AG10803 (cell line): ENCODE measurements at places on chromosomes 1 and 21.

GRCh38 chr1:234989019-234989418 is 139.6 kb downstream of the TOMM20 start:
- DNase-seq: no peak

DNA sequence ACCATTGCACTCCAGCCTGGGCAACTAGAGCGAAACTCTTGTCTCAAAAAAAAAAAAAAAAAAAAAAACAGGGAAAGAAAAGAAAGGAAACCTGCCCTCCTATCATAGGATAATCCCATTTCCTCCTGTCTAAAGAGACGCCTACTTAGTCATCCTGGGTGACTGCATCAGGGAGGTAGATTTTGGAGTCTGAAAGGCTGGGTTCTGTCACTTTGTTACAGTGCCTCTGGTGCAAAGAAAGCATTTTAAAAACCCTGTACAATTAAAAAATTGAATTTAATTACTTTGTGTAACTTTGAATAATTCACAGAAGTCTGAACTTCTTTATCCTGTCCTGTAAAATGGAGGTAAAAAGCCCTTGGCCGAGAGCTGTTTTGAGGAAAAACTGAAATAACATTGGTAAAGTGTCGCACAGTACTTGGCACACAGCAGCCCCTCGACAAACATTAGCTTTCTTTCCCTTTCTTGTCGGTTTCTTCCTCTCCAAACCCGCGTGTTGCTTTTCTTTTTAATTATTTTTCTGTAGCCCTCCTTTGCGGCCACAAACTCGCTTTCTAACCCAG is 657 bp upstream of the HDAC1 start:
- peak; percentile 22 for DNase-seq

DNA sequence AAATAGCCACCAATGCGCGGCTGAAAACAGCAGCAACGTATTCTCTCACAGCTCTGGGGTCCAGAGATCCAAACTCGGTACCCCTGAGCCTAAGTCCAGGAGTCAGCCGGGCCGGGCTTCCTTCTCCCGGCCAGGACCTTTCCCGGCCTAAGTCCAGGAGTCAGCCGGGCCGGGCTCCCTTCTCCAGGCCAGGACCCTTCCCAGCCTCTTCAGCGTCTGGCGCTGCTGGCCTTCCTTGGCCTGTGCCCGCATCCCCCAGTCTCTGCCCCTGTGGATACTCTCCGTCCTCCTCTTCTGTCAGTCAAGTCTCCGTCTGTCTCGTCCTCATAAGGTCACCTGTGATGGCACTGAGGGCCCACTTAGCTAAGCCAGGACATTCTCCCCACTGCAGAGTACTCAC is 32.2 kb downstream of the KCNAB2 start:
- no peak for DNase-seq

GRCh38 chr1:185894791-185895190 is 160.6 kb downstream of the HMCN1 start:
- DNase-seq: peak; percentile 33

- DNase-seq: no peak
These were observed 24.5 kb downstream of the WNT4 start for GRCh38 chr1:22118291-22118992.

GRCh38 chr1:87942165-87942564 is 613.5 kb downstream of the LMO4 start:
- DNase-seq: peak; percentile 87

DNA sequence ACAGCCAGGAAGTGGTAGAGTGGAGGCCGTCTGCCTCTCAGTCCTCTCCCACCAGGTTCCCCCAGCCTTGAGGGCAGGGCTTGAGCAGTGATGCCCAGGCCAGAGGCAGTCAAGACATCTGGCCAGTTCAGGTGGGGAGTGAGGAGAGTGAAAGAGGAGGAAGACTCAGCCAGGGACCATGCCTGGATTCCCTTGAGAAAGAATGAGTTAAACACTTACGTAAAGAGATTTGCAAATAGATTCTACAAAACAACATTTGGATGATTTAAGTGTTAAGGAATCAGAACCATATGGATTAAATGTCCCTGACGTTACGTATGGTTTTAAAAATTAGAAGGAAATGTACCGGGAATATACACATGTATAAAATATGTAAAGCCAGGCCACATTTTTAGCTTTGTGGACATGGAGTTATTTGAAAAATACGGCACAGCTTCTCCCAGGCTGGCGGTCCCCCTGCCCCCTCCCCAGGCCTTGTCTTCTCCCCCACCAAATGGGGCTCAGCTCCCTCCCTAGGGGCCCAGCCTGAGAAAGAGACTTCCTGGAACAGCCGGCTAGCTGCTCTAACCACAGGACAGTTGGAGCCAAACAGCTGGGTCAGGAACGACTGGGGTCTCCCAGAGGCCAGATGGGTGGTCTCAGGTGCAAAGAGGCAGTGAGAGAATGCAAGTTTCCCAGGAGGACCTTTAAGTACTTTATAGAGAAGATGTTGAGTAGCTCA is 188.3 kb upstream of the EDN2 start:
- peak; percentile 78 for DNase-seq

DNA sequence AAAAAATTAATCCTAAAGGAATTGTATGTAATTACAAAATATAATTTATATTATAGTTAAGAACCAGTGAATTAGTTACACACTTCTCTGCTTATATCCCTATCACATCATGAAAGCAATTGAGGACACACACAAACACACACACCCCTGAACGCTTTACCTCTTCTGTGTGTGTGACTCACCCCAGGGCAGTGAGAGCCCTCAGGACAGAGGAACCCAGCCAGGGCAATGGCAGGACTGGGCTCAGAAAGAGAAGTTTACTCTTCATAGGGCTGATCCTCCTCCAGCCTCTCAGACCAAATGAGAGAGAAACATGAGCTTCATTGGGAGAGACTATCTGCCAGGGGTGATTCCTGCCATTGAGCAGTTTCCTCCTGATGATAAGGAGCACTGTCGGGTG is 38.1 kb downstream of the SLC44A3 start:
- DNase-seq: no peak
